ENCODE measurements at places on chromosomes 4 and X.

DNA sequence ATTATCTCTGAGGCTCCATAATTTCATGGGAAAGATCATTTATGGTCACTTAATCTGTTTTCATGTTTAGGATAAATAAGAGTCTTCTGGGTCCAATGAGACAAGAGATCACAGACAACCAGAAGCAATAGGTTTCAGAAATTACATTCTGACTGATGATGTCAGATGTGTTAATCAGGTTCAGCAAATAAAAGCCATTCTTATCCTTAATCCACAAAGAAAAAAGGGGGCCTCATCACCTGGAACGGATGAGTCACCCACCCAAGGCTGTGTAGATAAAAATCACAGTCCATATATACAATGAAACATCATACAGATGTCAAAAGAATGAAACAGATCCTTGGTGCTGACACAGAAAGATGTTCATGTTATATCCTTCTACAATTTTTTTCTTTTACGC lies 36.6 kb downstream of the SYTL4 start:
- DNase-seq, result no peak

GRCh38 chr4:168483811-168484210 lies 3.5 kb upstream of the DDX60L start:
- no peak for DNase-seq

DNA sequence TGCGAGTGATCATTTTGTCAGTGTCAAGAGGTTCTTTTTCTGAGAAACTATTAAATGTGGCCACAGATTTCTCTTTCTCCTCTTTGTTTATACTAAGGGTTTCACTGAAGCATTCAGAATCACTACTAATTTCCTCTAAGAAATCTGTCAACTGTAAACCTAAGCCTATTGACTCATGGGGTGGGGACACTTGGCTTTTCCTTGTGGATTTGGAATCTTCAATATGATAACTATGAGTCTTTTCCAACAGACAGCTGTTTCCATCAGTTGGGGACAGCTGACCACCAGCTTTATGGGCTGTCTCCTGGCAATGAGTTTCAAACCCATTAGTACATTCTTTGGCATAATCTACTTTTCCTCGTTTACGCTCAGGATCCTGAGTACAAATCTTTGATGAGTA lies 13.8 kb downstream of the PGRMC1 start:
- no peak for DNase-seq

DNA sequence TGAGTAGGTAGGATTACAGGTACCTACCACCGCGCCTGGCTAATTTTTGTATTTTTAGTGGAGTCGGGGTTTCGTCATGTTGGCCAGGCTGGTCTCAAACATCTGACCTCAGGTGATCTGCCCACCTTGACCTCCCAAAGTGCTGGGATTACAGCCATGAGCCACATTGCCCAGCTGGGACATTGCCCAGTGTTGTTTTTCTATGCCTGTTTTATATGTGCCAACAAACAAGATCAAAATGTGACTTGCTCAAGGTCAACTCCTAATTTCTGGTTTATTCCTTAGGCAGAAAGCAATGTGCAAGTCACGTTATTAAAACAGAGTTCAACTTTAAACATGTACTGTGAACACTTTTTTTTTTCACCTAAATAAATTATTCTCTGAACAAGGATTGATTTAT lies 2.7 kb downstream of the LRIT3 start:
- no peak for DNase-seq

DNA sequence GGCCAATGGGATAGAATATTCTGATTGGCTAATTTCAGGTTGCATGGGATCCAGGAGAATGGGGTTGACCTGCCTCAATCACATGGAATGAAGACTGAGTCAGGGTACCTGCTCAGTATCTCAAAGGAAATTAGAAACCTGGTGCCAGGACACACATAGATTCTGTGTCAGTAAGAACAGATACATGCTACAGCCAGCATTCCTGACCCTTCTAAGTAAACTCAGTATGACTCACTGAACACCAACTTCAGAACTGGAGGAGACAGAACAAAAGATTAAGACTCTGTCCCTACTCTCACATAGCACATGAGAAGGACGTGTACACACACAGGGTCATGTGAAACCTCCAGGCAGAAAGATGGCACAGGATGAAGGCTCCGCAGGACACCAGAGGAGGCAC lies 54.5 kb downstream of the FAM184B start:
- DNase-seq, result no peak

DNA sequence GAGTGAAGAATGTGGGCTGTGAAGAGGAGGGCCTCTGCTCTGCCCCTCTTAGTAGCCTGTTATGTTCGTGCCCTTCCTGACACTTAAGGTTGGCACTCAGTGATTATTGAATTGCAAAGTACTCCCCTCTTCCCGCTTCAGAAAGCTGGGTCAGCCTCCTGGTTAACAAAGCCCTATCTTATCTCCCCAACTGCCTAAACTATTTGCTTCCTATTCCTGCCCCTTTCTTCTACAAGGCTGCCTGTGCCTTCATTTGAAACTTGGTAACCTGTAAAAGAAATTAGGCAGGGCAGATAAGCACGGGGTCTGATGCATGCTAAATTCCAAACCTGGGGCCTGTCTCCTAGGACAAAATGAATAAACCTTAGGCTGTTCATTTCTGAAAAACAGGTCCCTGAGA lies 23.1 kb upstream of the TMEM150C start:
- DNase-seq, result no peak

DNA sequence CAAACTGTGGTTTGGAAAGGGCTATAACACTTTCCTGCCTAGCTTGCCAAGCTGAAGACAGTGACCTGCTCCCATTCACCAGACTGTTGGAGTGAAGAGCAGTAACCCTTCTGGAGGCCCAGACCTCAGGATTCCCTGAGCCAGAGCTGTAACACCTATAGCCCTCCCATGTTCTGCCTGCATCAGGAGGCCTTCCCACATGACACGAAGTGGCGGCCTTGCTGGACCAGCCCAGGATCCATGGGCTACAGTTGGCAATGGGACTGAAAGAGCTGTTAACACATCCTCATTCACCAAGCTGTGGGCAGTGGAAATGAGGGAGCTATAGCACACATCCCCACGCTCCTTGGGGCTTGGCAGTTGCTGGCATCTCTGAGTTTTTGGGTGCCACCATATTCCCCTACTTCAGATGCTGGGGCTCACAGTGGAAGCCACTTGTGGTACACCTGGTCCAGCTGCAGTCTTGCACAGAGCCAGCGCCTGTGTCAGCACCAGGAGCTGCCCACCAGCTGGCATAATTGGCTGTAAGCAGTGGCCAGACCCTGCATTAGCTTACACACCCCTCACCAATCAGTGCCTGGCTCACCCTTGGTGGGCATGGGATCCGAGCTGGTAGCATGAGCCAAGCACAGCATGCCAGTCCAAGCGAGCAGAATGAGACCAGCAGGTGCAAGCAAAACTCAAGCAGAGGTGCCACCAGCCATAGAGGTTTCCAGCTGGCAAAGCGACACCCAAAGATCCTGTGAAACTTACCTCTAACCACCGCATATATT lies 1029.3 kb downstream of the TECRL start:
- DNase-seq, result no peak

DNA sequence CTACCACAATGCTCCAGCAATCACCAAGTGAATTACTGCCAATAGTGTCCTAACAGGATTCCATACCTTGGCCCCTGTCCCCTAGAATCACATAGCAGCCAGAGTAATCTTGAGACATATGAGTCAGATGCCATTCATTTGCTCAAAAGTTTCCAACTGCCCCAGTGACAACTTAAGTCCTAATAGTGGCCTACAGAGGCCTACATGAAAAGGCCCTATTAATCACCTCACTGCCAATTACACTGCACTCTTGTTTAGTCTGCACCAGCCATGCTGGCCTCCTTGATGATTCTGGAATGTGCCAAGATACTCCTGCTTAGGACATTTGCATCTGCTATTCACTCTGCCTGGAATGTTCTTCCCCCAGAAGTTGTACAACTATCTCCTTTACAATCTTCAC lies 130.7 kb downstream of the NR3C2 start:
- no peak for DNase-seq

Measured in NCI-H510A (cell line).